Bladder microvascular endothelial cell (primary cell): ENCODE measurements at places on chromosomes 16 and 17. TPM values are rescaled to one million over a fixed set of nuclear protein-coding genes. Genes with fewer than 3 reads are reported as not detected.

CCL18 gene
- not detected in 2 replicates for total RNA-seq

CA7 gene
- not detected in 2 replicates for total RNA-seq

SPNS1 gene
- 25.7 and 34.2 TPM in 2 replicates for total RNA-seq

MRPL45 gene
- total RNA-seq: 24.1 and 30.1 TPM in 2 replicates

KRT14 gene
- 0.31 TPM in 1 of 2 replicates, not detected in the other for total RNA-seq

DNAI2 gene
- not detected in 2 replicates for total RNA-seq
